ENCODE measurements at places on chromosomes 13 and 19.
A peak's percentile ranks its signal among the peaks of the same experiment; 100 is the strongest.

DNA sequence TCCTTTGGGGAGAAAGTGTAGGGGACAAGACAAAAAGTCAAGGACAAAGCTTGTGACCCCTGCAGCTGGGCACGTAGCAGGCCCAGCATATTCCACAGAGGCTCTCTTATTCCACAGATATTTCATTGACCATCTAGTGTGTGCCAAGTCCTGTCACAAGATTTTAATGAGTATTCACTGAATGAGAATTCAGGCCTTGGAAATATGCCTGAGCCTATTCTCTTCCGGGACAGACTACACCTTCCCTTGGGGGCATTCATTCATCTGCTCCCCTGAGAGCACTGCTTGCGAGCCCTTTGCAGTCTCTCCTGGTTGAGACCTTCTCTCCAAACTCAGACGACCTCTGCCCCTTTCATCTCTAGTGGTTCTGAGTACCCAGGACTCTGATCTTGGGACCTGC lies 25.5 kb downstream of the ERICH6B start:
- no peak for DNase-seq

GRCh38 chr19:14672188-14672872 lies 2.3 kb downstream of the ADGRE3 start:
- DNase-seq: no peak

GRCh38 chr19:7578127-7578526 lies 17.5 kb upstream of the CAMSAP3 start:
- no peak for DNase-seq

DNA sequence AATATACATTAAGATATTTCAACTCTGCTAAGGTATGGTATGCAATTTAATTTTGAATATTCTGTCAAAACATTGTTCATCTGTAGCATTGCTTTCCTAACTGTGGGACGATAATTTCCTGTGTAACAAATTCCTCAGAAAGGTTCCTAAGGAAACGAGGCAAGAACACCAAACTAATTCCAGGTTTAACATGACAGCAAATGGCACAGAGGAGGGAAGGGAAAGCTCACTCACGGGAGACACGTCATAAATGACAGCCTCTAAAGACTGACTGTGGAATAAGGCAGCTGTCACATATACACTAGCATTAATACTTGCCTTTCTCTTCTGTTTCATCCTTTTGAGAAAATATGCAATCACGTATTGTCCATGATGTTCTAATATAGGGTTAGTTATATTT lies 380.6 kb downstream of the LIG4 start:
- DNase-seq: no peak

GRCh38 chr19:40806423-40807146 lies 7.6 kb downstream of the EGLN2 start:
- DNase-seq: peak; percentile 73

GRCh38 chr19:56321989-56322440 lies 7.4 kb upstream of the ZSCAN5A start:
- DNase-seq: no peak

Data from activated T-cell treated with anti-CD3 and anti-CD28 coated beads for 24 hours (primary cell).